ENCODE measurements at places on chromosomes 7 and 10.

GRCh38 chr10:21813946-21814345 lies 189.6 kb downstream of the DNAJC1 start:
- no peak for DNase-seq

DNA sequence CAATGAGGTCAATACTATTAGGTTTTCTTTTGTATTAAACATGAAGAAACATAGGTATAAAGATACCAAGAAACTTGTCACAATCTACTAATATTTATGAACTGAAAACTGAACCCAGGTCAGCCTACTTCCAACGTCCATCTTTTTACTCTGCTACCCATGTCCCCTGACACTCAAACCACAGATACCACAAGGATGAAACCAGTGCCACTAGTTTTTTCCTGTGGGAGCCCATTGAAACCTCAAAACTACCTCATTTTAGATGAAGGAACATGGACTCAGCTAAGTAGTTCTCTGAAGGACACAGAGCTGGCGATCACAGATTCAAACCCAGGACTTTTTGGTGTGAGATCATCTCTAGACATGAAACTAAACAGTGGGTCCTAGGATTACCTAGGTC lies 6.8 kb downstream of the TET1 start:
- DNase-seq: no peak

DNA sequence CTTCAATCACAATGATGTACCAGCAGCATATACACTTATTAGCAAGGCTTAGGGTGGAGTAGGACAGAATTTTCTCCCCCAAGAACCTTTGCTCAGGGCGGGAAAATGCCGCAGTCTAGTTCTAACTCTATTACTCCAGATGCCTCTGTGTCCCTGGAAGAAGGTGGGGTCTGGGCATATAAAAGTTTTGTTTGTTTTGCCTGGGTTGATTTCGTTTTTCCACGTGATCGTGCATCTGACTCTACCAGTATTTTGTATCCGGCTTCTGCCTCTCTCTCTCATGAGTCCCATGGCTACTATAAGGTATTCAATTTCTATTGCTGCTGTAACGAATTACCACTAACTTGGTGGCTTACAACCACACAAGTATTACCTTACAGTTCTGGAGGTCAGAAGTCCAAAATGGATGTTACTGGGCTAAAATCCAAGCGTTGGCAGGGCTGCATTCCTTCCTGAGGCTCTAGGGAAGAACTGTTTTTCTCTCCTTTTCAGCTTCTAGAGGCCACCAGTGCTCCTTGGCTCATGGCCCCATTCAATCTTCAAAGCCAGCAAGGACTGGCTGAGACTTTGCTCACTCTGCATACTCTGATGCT lies 181.2 kb upstream of the PRSS58 start:
- DNase-seq: no peak

DNA sequence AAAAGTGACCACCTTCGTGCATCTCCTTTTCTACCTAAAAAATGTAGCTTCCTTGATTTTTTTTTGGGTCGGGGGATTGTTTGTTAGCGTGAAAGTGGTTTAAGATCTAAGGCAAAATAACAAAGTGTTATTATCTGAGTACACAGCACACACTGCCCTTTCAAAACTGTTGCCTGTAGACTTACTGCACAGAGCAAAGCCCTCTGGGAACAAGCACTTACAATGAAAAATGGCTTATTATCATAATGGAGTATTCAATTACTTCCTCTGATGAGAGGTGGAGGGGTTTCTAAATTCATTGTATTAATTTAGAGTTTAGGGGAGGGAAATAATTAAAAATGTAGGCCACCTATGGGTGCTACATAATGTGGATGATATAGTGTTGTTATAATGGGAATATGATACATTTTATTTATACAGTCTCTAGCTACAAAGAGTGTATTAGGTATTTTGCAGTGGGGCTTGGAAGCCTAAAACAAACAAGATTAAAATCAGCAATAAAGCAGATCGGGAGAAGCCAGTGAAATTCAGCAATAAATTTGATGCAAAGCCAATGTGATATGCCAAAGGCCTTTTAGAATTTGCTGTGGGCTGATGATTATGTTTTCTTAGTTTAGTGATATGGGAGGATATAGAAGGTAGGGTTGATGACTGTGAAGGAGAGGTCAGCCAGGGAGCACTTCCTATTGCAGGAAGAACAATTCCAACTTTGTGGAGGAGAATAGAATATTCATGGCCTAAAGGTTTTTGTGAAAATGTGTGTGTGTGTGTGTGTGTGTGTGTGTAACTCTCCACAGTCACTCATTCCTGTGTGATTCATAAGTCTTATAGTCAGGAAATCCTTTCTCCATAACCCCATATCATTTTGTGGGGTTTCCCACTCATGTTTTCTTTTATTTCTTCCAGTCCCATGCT lies 17.7 kb upstream of the EXOC4 start:
- DNase-seq: no peak

GRCh38 chr7:29156907-29157452 lies 10.6 kb upstream of the CPVL start:
- DNase-seq: no peak

DNA sequence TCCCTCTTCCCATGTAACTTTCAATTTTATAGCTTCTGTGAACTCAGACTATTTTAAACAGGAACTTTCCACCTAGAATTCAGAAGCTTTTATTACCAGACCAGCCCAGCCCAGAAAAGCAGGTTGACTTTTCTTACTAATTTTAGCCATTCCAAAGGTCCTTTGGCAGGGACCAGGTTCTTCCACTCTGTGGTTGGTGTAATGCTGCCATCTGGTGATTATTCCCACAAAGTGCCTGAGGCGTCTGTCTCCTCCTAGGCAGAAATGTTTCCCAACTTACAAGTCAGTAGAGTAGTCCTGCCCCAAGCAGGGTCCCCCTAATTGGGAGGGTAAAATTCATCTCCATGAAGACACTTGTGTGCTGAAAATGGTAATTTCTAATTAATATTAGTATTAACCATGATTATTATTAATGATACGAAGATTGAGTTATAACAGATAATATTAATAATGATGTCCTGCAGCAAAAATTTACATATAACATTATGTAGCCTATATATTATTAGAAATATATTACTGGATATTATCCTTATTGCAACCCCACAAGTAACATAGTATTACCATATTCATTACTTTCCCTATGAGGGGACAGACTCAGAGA lies 53.0 kb upstream of the PPP1R17 start:
- no peak for DNase-seq

GRCh38 chr10:107565014-107565413 lies 400.5 kb upstream of the SORCS1 start:
- DNase-seq: no peak

DNA sequence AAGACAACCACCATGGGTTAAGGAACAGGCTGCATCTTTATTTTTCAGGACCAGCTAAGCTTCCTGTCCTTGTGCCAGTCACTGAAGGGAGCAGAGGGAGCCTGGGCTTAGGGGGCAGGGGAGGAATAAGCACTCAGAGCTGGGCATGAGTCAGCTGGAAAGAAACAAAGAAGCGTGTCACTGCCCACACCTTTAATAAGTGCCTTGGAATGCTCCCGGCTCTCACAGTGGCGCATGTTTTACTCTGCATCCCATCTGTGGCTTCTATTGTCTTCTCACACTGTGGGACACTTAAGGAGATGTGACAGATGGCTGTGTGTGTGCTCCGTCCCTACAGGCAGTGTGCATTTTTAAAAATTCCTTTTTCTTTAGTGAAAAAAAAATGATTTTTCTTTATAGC lies 71.7 kb downstream of the MTURN start:
- no peak for DNase-seq

DNA sequence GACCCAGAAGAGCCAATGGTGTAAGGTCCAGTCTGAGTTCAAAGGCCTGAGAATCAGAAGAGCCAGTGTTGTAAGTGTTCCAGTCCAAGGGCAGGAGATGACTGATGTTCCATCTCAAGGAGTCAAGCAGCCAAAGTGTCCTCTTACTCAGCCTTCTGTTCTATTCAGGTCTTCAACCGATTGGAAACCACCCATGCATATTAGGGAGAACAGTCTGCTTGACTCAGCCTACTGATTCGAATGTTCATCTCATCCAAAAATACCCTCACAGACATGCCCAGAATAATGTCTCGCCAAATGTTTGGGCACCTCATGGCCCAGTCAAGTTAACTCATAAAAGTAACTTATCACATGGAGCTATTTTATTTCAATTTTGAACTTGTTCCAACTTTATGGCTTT lies 2.9 kb upstream of the WDFY4 start:
- no peak for DNase-seq

- DNase-seq: no peak
These were observed 77.2 kb downstream of the CH25H start for GRCh38 chr10:89129911-89130310.

DNA sequence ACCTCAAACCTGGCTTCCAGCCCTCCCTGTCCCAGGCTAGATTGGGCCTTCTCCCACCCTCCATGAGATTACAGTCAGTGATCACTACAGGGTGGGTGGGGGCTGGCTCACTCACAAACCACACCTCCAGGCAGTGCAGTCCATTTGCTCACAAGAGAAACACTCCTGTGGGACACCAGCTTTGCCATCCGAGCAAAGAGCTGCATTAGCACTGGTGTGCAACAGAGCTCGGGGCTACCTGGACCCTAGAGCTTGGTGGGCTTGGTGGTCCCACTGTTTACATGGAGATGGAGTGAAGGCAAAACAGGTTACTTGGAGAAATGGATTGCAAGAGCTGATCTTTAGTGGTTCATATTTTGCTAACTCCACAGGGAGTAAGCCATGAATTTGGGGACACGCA lies 451.7 kb upstream of the ZMIZ1 start:
- no peak for DNase-seq

DNA sequence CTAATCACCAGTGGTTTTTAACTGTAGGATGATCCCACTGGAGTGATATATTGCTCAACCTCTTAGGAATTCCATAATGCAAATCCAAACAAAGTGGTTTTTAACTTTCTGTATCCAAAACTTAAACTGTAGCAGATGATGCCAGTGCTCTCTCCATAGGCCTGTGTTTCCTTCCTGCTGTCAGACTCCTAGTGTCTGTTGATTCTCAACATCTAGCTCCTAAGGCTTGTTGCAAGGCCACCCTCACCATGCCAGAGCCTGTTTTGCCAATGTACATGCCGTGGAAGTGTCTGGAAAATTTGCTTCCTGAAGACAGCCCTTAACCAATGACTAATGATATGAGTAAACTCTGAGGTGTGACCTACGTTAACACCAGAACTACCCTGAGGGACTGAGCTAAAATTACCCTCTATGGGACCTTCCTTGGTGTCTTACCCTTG lies 39.3 kb downstream of the C1GALT1 start:
- DNase-seq: no peak

DNA sequence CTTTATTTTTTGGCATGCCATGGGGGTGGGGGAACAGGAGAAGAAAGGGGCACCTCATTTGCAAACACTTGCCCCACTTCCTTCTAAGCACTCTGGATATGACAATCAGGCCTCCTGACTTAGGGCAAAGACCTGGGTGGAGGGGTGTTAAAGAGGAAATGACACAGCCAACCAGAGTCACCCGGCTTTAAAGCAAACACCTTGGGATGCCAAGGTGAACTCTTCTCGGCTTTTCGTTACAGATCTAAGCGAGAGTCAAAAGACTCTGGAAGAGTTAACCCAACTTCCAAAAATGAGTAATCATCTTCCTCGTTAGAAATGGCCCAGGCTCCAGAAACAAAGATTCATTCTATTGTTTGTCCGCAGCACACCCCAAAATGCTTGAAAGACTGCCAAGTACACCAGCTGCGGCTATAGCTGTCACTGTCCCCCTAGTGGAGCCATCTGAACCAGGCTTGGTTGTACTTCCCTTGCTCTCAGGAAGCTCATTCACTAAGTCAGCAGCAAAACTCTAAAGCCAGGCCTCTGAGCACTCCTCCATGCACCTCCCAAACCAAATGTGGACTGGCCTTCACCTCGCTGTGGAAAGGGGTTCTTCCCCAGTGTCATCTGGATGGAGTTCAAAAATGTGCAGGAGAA lies 24.8 kb downstream of the FAM53B start:
- peak; percentile 70 for DNase-seq

GRCh38 chr10:110040767-110041478 lies 33.1 kb downstream of the ADD3 start:
- DNase-seq: no peak

DNA sequence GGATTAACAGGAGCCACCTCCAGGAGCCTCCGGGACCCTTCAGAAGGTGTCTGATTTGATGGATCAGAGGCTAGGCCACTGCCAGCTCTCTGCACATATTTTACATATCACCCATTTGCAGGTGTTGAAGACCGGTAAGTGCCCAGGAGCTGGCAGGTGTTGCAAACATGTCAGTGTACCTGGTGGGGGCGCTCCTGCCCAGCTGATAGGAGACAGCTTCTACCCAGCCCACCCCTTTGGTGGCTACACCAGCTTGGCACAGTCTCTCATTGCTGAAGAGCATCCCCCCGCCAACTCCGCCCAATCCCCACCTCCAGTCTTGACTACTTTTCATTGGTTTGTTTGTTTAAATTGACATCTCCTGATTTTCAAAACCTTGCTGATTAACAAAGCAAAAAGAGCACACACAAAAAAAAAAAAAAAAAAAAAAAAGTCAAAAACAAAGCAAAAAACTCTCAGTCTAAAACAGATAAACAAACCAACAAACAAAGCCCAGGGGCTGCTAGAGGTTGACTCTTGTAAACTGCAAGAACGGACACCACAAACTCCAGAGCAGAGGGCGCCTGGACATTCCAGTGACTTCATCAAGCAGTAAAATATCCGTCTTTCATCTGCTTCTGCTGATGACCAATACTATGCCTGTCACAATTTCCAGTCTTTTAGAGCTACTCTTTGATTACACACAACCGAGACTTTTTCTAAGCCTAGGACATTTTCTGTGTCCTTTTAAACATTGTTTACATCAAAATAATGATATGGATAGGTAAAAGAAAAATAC lies 275.3 kb downstream of the NRG3 start:
- no peak for DNase-seq

DNA sequence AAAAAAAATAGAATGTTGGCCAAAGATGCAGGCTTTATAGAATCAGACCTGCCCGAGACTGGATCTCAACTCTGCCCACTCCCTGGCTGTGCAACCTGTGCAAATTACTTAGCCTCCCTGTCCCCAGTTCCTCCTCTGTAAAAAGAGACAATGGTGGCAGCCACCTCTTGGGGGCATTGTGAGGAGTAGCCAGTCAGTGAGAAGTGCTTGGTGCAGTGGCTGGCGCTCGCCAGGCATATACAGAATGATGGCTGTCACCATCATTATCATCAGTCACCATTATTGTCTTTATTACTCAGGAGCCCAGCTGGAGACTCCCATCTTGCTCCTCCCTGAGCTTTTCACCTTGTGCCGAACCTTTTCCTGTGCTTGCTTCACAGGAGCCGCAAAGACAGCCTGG lies 29.4 kb upstream of the TRIM8 start:
- DNase-seq: no peak

- DNase-seq: no peak
These were observed 32.9 kb upstream of the BHLHA15 start for GRCh38 chr7:98178321-98178720.

- no peak for DNase-seq
These were observed 452 bp downstream of the SAMD9 start for GRCh38 chr7:93117327-93117726.

- no peak for DNase-seq
These were observed 93.8 kb upstream of the MTPN start for GRCh38 chr7:136070736-136071505.

DNA sequence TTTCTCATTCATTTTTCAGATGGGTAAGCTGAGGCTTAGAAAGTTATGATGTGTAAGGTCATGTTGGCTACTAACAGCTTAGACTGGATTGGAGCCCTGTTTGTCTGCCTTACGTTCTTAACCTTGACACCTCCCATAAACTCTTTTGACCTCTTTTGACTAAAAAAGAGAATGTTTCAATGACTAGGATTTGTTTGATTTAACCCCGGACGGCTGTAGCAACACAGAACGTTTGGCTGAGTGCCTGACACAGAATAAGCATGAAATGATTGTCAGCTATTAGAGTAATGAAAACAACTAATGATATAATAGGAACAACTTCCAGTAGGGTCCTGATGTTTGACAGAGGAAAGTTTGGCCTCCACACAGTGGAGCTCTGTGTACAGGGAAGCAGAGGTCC lies 83.3 kb upstream of the PDZD8 start:
- no peak for DNase-seq
